Tracheal epithelial cell (primary cell): ENCODE measurements at places on chromosomes 12 and 14. TPM values are rescaled to one million over a fixed set of nuclear protein-coding genes. Genes with fewer than 3 reads are reported as not detected.

Gene DPY19L2
- under 0.01 and 1.7 TPM in 2 replicates for total RNA-seq

Gene PIWIL1
- total RNA-seq = not detected in 2 replicates

Gene ZDHHC22
- total RNA-seq = not detected in 2 replicates

Gene TMPRSS12
- not detected in 2 replicates for total RNA-seq

Gene FGF6
- not detected in 2 replicates for total RNA-seq

Gene SDR9C7
- not detected in 2 replicates for total RNA-seq

Gene INSM2
- total RNA-seq = not detected in 2 replicates

Gene ZNF839
- 9.2 and 9.4 TPM in 2 replicates for total RNA-seq

Gene BHLHE41
- total RNA-seq = under 0.01 and 0.72 TPM in 2 replicates

Gene PTHLH
- 84.0 and 193 TPM in 2 replicates for total RNA-seq

Gene FGF23
- not detected in 2 replicates for total RNA-seq

Gene CAPRIN2
- 19.6 and 35.4 TPM in 2 replicates for total RNA-seq

Gene HSPB8
- 0.43 and 14.9 TPM in 2 replicates for total RNA-seq

Gene MTERF2
- 2.1 and 2.2 TPM in 2 replicates for total RNA-seq

Gene CD69
- 0.48 TPM in 1 of 2 replicates, not detected in the other for total RNA-seq

Gene DUSP6
- total RNA-seq = 106 and 177 TPM in 2 replicates

Gene RPAP3
- total RNA-seq = 10.1 and 17.9 TPM in 2 replicates

Gene C12orf56
- total RNA-seq = 0.85 and 0.96 TPM in 2 replicates

Gene ERBB3
- total RNA-seq = 22.9 and 29.6 TPM in 2 replicates

Gene KLHL42
- 20.7 and 24.1 TPM in 2 replicates for total RNA-seq
